ENCODE measurements at places on chromosomes 5 and 9.

DNA sequence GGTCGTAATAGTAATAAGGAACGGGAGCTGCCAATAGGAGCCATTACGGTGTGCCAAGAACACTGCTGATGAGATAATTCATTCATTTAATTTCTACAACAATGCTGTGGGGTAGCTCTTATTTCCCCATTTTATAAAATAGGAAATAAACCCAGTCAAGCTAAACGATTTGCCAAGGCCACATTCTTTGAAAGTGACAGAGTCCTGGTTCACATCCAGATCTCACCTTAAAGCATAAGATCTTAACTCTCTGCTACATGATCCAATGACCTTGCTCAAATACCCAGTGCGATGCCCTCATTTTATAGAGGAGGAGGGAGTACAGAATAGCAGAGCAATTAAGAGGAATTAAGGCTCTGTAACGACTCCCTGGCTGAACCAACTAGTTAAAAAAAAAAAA, 5.0 kb downstream of the PDE6A start:
- DNase-seq, result no peak

DNA sequence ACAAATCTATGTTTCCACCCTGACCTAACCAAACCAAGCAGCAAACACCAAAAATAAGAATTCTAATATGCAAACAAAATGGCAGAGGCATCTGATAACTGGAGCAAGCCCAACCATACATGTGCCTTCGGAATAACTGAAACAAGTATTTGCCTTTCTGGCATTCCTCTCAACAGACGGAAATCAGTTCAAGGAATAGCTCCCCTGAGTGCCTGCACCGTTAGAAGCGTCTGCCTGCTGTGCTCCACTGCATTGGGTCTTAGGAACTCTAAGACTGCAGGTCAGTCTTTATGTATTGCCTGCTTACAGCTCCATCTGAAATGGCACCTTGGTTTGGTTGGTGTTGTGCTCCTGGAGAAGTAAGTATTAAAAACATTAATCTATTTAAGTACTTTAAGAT, 98.5 kb downstream of the MRPS27 start:
- DNase-seq, result no peak

- DNase-seq, result no peak
These were observed 29.6 kb downstream of the LHX2 start for GRCh38 chr9:124040935-124041816.

DNA sequence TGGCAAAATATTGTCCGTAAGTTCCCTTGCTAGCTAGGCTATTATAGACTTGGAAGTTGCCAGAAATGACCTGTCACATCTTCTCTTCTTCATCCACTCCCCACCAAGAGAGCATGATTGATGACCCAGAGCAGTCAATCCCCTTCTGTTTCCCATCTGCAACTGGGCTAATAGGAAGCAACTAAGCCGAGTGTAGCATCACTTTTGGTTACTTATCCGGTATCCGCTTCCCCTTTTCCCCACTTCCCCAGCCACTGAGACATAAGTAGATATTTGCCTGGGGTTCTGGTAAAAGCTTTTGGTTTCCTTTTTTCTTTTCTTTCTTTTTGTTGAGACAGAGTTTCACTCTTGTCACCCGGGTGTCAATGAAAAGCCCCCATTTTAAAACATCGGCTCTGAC, 29.4 kb upstream of the LIFR start:
- no peak for DNase-seq

DNA sequence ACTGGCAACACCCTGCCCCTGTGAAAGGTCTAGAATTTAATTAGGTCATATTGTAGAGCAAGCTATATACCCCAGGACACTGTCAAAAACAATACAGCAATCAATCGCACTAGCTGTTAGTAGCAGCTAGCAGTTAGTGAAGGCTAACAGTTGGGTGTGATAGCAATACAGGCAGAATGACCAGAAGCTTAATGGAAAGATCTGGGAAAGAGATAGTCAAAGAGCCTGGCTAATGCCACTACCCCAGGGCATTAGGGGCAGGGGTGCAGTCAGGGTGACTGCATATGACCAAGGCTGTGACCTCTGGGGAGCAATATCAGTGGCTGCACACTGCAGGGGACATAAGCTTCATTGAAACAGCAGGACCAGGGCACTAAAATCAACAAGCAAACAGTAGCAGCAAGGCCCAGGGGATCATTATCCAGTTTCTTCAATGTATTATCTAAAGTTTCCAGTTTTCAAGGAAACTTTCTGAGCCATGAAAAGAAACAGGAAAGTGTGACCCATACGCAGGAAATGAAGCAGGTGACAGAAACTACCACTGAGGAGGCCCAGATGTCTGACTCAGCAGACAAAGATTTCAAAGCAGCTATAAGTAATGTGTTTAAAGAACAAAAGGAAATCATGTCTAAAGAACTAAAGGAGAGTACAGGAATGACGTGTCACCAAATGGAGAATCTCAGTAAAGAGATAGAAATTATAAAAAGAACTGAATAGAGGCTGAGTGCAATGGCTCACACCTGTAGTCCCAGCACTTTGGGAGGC, 82.4 kb downstream of the ZNF354C start:
- DNase-seq, result no peak

DNA sequence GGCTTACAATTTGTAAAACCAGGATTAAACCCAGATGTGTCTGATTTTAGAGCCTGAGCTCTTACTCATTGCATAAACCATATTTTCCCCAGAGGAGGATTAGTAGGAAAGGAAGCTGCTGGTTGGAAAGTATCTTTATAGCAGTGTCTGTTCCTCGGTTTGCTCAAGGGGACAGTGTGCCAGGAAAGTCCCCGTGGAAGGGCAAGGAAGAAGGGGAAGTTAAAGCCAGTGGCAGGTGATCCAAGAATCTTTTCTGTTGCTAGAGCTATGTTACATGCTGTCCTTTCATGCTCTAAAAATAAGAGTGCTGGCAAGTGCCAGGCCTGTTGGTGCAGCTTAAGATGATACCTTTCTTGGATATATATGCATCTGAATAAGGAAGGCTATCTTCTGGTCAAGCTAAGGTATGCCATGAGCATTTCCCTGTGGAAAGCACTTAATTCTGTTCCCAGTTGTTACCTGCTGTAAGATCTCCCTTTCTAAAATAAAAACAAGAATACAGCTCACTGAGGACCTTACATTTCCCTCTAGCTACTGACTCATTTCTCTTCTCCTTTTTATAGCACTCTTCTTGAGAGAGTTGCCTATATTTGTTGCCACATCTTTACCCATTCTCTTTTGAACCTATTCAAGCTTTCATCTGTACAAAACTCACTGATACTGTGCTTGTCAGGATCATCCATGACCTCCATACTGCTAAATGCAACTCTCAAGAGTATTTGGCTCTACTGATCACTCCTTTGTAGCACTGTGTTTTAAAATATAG, 8.0 kb downstream of the PDCD1LG2 start:
- DNase-seq, result no peak

DNA sequence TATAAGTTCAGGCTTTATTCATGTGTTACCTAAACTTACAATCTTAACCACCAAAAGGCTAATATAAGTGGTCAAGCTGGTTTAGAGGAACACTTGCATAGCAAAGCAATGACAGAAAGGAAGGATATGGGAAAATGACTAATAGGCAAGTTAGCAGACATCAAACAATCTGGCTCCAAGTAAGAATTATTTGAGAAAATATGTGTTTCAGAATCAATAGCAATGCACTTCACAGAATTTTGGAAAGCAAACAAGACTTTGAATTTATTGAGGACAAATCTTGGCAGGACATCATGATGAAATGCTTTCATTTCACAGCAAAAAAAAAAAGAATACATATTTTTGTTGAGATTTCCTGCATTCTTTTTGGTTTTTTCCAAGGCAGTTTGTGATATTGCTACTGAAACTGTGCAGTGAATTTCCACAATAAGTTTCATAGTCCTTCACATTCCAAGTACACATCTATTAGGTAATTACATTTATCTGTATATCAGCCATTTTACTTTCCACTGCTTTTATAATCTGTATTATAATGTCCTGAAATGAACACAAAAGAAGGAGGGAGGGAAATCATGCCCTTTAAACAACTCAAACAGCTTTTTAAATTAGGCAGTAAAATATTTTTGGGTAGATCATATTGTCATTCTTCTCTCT, 417.9 kb downstream of the NR2F1-AS1 start:
- DNase-seq, result no peak

All from hypothalamus (tissue), 51 donors.